ENCODE measurements at places on chromosomes 7 and 10.

DNA sequence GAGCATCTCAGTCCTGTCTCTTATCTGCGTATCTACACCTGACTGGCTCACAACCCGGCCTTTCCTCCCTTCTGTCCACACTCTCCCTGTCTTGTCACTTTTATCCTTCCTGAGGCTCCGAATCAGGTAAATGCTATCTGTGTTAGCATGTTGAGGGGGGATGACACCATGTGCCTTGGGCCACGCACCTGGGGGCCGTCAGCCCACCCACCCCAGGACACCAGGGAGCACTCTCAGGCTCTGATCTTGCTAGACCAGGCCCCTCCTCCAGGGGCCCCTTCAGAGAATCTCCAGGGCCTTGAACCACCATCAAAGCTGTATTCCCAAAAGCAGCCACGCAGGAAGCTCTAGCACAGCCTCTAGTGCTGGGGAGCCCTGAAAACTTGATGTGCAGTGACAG, 278.7 kb upstream of the SHH start:
- DNase-seq: no peak

DNA sequence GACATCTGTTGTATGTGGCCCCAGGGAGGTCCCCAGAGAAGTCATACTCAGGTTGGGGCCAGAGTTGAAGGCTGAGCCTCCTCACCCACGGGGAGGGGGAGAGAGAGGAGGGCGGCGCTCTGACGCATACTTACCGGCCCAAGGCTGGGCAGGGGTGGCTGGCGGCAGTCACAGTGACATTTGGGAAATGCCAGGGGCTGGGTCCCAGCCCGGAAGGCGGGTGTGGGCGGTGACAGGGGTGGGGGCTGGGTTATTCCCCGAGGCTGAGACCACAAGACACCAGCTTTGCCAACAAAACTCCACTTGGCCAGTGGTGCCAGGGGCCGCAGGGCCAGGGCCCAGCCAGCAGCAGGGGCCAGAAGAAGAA, 41.1 kb downstream of the RASGEF1A start:
- DNase-seq: no peak

GRCh38 chr10:69738858-69739435, 62.8 kb upstream of the COL13A1 start:
- DNase-seq: no peak

DNA sequence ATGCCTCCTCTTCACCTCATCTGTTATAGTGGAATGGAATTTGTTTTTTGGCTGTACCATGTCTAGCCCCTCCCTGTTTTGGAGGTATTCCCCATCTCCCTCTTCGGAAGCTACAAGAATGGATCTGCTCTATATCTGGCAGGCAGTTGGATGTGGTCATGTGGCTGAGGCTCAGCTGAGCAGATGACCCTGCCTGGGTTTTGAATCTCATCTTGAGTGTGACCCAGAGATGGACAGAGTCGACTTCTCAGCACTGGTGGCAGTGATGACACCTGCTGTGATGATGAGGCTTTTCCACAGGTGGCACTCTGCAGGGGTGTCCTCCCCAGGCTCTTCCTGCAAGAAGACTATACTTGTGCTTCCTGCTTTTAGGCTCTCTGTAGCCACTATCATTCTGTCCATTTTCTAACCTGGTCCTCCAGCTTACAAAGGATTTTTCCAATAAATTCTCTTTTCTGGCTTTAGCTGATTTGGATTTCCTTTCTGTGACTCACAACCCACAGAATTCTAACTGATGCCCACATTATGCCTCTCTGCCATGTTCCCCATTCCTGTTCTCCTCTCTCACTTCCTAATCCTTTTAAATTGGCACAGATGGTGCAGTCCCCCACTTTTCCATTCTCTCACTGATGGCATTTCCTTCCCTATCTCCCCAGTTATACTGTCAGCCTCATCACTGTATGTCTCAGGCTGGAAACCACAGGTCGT, 7.5 kb upstream of the ARHGAP22 start:
- no peak for DNase-seq

DNA sequence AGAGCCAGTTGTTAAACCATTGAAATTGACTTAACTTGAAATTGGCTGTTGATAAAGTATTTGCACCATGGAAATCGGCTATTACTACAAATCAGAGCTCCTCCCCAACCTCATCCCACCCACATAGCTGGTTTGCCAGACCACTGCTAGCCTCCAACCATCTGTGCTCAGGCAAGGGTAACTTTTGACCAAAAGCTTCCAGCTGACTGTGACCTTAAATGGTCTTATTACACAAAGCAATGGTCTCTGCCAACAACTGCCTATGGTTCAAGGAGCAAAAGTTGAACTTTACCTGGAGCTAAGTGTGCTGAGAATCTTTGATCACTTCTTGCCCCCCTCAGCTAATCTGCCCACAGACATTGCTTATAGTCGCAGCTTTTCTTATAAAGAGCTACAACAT, 48.5 kb upstream of the ADRB1 start:
- no peak for DNase-seq

DNA sequence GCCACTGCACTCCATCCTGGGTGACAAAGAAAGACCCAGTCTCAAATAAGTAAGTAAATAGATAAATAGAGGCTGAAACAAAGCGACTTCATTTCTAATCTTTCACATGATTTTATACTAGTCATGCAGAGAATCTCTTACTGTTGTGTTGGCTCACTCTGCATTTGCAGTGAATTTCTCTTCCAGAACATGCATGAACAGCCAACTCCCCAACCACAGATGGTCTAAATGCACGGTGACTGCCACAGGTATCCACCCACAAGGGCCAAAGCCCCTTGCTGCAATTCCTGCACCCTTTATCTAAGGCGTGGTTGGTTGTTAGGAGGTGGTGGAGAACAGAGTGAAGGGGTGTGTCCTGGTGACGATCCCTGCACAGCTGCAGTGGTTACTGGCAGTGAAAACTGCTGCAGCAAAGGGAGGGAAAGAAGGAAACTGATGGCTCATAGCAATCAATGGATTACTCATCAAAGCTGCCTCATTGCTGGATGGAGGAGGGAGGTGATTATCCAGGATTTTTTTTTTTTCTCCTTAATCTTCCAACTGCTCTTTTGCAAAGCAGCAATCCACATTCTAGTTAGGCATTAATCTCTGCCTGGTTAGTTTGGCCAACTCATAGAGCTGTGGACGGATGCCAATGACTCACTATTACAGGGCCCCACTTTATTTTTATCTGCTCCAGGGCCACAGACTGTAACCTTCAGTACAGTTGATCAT, 50.6 kb downstream of the PRTFDC1 start:
- peak; percentile 59 for DNase-seq

DNA sequence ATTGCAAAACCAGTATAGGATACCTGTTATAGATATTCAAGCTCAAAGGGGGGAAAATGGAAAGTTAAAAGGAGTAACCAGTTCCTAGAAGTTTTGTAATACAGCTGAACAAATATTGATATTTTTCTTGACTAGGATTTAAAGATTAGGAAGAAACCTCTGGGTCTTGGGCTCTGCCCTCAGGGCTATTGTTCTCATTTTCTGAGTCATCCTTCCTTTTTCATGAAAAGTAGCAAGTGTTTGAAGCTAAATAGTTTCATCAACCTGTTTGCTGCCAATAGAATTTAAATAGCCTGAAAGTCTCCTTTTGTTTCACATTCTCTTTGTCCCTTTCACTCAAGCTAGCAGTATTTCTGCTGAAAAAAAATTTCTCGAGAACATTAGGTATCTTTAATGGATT, 1061.1 kb upstream of the GHITM start:
- DNase-seq: no peak

GRCh38 chr7:67678419-67678818, 681.8 kb downstream of the TYW1 start:
- no peak for DNase-seq

DNA sequence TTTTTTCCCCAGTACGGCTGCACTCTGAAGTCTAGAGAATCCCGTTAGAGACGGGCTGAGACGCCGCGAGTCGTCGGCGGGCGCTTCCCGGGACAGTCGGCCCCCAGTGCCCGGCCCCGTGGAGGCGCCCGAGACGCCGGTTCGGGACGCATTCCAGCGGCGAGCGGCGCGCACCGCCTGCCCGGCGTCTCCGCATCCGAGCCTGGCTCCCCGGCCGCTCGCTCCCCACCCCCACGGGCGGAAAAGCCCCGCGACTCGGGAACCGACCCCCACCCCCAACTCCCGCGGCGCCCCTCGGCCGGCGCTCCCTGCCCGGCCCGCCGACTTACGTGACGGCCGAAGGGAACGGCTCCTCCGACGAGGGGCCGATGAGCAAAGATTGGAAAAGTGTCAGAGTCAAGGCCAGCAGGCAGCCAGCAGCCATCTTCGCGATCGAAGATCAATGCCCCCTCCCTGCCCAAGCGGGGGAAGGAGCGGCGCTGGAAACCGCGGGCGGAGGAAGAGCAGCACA, 486 bp downstream of the CACNA2D1 start:
- no peak for DNase-seq

DNA sequence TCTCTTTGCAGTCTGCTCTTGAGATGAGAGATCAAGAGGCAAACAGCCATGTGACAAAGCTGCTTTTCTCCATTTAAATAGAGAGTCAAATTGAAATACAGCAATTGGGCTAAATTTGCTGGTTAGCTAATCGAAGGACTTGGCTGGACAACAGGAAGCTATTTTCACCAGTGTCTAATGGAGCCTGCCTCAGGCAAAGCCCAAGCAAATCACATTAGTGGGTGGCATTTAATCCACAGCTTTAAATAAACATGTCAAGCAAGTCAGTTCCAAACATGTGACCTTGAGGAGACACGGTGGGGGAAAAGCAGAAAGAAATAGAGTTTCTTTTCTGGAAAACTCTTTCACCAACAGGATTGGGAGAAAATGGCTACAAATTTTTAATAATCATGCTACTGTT, 180.5 kb upstream of the AOAH start:
- no peak for DNase-seq

GRCh38 chr7:73885975-73886798, 25.2 kb downstream of the TMEM270 start:
- no peak for DNase-seq

DNA sequence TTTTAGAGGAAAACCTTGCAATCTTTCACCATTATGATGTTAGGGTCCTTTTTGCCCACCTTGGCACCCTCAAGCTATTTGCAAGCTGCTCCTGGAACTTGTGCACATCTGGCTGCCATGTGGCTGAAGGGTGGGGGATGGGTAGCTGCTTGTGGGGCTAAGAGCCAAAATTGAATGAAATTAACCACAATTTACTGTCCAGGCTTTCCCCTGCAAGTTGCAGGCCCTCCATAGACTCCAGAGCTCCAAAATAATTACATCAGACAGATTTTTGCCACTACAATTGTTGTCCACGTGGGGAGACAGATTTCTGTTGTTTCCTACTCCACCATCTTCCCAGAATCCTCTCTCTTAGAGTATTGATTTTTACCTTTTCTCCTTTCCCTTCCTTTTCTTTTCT, 19.1 kb downstream of the PI4K2A start:
- no peak for DNase-seq

GRCh38 chr10:71402005-71402404, 5.3 kb downstream of the CDH23 start:
- DNase-seq: no peak

DNA sequence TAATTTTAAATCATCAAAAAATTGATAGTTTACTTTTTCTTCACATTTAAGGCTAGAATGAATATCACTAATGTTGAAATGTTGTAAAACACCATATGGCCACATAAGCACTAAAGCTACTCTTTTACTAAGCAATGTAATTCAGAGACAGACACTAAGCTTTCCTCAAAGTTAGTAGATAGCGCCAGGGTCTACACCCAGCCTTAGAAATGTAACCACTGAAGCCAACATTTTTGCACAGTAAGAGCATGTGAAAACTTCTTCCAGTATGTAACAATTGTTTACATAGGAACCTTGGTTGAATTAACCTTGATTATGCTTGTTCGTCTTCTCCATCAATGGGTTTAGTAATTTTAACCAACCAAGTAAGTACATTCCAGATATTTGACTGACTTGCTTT, 28.4 kb upstream of the PRKG1 start:
- DNase-seq: no peak

- DNase-seq: peak; percentile 14
Observed at GRCh38 chr7:27774717-27775328, 34.9 kb downstream of the TAX1BP1 start.

DNA sequence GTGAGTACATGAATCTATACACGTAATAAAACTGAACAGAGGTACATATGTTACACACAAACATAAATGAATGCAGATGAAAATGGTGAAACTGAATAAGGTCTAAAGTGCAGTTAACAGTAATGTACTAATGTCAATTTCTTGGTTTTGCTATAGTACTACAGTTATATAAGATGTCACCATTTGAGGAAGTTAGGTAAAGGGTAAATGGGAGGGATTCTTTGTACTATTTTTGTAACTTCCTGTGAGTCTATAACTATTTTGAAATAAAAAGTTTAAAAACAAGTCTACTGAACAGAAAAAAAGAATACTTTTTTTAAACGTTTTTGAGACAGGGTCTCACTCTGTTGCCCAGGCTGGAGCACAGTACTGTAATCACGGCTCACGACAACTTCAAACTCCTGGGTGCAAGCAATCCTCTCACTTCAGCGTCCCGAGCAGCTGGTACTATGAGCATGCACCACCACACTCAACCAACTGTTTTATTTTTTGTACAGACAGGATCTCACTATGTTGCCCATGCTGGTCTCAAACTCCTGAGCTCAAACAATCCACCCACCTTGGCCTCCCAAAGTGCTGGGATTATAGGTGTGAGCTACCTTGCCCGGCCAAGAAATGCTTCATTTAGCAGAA, 71.5 kb downstream of the WAPL start:
- no peak for DNase-seq

GRCh38 chr7:24920451-24921361, 59.3 kb downstream of the OSBPL3 start:
- DNase-seq: no peak

GRCh38 chr10:23146258-23146657, 45.9 kb upstream of the PTF1A start:
- DNase-seq: no peak

DNA sequence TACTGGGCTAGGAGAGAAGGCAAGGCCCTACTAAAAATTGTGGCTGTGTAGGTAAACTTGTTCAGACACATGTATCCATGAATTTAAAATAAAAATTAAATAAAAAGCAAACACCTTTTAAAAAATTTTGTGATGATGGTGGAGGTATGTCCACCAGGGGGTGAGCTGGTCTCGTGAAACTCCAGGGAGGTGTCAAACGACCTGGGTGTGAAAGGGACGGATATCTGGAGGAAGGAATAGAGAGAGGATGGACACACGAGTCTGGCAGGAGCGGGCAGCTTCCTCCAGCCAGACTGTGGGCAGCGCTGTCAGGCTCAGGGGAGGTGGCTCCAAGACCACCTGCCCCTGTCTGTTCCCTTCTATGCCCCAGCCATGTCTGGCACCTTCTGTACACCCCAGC, 34.8 kb upstream of the DMBT1 start:
- no peak for DNase-seq

- peak; percentile 63 for DNase-seq
Observed at GRCh38 chr7:150787321-150788281, 12.6 kb downstream of the TMEM176B start.

- no peak for DNase-seq
Observed at GRCh38 chr7:2710286-2710655, 22.3 kb downstream of the AMZ1 start.

Data from forelimb muscle (tissue), 1 donor.